T-helper 1 cell (primary cell): ENCODE measurements at places on chromosomes 5 and 9.

- no peak for DNase-seq
Observed at GRCh38 chr5:369151-369868, 47.8 kb downstream of the AHRR start.

GRCh38 chr9:109289931-109290330 lies 30.9 kb downstream of the EPB41L4B start:
- DNase-seq, result no peak

- DNase-seq, result no peak
Observed at GRCh38 chr9:69452110-69452782, 127.2 kb downstream of the ENTREP1 start.

GRCh38 chr5:151708126-151708525 lies 21.4 kb upstream of the SPARC start:
- no peak for DNase-seq

- no peak for DNase-seq
Observed at GRCh38 chr9:112819635-112820496, 69.3 kb downstream of the SNX30 start.

DNA sequence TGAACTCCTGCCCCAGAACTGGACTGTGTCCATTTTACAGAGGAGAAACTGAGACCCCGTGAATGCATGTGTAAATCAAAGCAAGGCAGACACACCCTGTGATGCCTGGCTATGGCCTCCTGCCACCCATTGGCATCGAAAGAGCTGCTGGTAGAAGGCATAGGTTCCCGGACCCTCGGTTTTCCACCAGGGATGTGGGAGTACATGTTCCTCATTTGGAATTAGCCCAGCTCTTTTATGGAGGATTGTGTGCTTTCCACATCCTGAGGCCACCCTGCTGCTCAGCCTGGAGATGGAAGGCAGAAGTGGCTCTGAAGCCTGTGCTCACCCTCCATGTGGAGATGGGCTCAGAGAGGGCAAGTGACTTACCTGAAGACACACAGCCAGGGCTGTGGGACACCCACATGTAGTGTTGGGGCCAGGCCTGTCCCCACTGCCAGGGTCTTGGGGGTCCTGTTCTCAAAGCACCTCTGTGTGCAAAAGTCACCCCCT lies 2.8 kb downstream of the SUSD3 start:
- no peak for DNase-seq

- no peak for DNase-seq
Observed at GRCh38 chr9:93132946-93133680, 938 bp downstream of the NINJ1 start.

GRCh38 chr9:72704688-72705375 lies 183.4 kb downstream of the TMC1 start:
- no peak for DNase-seq

- no peak for DNase-seq
Observed at GRCh38 chr5:80078921-80079320, 43.8 kb downstream of the THBS4 start.

GRCh38 chr5:133372293-133372937 lies 239.9 kb downstream of the FSTL4 start:
- no peak for DNase-seq

DNA sequence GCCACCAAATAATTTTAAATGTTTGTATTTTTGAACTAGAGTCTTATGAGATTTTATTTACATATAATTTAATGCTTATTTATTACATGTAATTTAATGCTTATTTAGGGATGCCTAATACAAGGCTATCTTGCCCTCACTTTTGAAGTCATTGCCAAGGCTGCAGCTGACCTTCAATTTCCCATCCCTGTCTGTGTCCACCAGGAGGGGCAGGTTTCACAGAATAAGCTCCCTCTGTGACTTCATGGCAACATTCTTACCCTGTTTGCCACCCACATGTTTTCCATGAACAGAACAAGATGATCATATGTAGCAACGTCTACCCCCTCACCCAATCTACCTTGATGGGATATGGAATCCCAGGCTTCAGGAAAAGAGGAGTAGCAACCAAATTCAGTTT lies 27.0 kb downstream of the C5 start:
- DNase-seq, result no peak

DNA sequence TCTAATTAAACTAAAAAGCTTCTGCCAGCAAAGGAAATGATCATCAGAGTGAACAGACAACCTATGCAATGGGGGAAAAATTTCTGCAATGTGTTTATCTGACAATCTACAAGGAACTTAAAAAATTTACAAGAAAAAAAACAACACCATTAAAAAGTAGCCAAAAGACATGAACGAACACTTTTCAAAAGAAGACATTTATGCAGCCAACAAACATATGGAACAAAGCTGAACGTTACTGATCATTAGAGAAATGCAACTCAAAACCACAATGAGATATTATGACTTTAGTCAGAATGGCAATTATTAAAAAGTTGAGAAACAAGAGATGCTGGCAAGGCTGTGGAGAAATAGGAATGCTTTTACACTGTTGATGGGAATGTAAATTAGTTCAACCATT lies 530.4 kb upstream of the DAB2 start:
- DNase-seq, result no peak

GRCh38 chr9:109497226-109498153 lies 617 bp downstream of the PTPN3 start:
- no peak for DNase-seq

GRCh38 chr9:112278152-112278551 lies 55.3 kb downstream of the PTBP3 start:
- DNase-seq, result no peak

DNA sequence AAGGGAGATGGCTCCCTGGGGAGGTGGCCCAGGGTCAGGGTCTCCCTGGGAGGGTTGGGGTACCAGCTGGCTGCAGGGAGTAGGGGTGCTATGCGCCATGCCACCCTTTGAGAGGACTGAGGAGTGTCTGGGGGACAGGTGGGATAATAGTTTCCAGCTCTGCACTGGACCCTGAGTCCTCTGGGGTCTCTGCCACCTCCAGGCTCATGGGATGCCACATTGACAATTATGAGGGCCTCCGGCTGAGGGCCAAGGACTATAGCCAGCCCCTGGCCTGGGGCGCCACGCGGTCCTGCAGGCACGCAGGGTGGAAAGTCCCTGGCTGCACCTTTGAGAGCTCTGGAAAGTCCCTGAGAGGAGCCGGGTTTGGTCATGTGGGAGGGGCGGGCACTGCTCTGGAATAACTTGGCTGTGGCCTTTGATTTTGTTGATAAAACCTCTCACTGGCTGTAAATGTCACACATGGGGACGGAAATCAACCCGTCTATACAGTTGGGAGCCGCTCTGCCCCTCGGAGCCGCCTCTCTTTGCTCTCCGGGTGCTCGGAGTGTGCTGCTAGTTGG lies 16.0 kb downstream of the TRAF2 start:
- peak; percentile 82 for DNase-seq
